ENCODE measurements at places on chromosomes 2 and 18. TPM values are rescaled to one million over a fixed set of nuclear protein-coding genes. Genes with fewer than 3 reads are reported as not detected.

Gene RAB27B
- total RNA-seq = 2.2 TPM

- peak; percentile 77 for DNase-seq
These were observed 294.5 kb downstream of the PRKCE start for GRCh38 chr2:45946023-45946422.

Gene ADCY3
- total RNA-seq = 71.1 TPM

Gene KCNS3
- 5.2 TPM for total RNA-seq

DNA sequence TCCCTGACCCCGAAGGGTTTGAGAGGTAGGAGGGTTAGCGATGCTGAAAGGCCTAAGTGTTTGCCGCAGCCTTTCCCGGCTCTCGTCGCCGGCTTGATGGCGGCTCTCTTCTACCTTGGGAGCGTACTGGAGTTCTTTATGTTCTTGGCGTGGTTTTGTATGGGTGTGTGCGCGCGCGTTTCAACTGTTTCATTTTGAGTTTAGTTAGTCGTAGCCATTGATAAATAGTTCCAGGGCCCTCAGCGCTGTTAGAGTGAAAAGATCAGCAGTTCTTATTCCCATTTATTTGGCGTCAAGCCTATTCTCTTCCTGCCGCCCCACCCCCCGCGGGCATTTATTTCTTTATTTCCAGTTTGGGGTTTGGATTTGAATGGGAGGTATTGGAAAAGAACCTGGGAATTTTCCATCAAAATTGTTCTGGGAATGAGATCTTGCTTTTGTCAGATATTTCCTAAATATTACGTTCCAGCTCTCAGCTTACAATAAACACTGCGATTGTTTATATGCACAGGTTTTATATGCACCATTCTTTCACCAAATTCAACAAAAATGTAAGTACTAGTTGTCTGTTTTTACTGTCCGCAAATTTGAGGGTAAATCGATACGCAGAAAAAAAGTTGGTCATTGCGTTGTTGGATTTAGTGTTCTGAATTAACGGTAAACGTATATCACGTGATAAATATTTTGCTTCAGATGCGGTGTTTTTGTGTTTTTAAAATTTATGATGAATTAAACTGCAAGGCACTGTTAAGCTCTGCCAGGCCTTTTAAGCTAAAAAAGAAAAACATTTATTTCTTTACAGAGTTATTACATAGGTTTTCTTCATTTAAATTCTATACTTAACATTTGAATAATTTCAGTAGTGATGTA, 954 bp downstream of the CCNT2 start:
- DNase-seq = no peak

Gene MDH1B
- 3.7 TPM for total RNA-seq

GRCh38 chr2:7618031-7618430, 700.8 kb downstream of the RNF144A start:
- DNase-seq = no peak

Gene OTX1
- total RNA-seq = 13.1 TPM

GRCh38 chr2:63544017-63544627, 44.2 kb downstream of the WDPCP start:
- no peak for DNase-seq

GRCh38 chr18:43847164-43848091, 570.1 kb upstream of the SYT4 start:
- DNase-seq = no peak

GRCh38 chr2:178241844-178242551, 47.7 kb downstream of the OSBPL6 start:
- DNase-seq = peak; percentile 35

Gene CYBRD1
- 14.9 TPM for total RNA-seq

DNA sequence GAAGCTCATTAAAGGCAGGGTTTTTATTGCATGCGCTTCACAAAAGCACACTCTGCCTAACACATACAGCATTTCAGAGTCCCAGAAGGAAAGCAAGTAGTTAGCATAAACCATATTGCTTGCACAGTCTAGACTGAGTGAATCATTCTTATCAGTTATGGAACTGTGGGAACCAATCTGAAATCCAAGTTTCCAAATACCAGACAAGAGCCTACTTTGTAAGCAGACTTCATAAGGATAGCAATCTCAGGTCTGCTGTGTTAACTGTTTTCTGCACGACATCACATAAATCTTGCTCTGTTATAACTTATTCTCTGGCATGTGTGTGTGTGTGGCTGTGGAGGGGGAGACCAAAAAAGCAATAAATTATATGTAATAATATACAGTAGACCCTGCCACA, 608.1 kb upstream of the REG3G start:
- DNase-seq = no peak

DNA sequence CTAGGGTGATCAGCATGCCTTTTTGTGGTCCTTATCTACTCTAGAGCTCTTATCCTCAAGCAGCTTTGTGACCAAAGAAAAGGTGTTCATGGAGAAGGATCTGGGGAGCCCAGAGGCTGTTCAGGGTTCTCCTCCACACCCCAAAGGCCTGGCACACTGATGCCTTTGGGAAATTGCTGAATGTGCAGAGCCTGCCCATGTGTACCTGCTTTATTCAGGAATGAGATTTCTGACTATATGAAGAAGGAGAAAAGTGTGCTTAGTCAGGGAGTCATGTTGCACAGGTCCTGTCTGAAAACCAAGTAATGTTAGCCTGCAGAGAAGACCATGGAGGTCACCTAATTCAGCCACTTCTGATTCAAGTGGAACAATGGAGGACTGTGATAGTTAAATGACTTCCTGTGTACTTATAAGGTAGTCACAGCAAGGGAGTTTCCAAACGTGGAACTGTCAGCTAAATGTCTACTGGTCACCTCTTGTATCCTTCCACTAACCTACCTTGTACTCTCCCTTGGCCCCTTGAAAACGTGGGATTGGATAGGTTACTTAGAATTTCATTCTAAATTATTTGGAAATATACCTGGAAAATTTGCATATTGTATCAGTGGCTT, 81.3 kb downstream of the LIMS1 start:
- no peak for DNase-seq

Gene TACR1
- not detected for total RNA-seq

Gene SLC9A4
- total RNA-seq = 0.07 TPM

DNA sequence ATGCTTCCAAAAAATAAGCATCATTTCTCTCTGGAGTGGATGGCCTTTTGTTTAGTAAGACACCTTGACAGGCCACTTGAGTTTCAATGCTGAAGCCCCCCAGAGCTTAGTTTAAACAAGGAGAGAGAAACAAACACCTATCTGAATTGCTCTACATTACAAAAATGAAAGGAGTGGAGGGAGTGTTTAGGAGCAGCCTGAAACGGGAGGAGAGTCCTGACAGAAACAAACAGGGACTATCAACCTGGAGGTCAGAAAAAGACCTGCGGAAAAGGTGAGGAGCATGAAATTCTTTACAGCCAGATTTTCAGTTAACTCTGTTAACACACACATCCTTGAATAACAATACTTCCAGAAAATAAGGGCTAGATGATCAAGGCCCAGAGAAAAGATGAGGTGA, 126.2 kb downstream of the NR4A2 start:
- DNase-seq = no peak

DNA sequence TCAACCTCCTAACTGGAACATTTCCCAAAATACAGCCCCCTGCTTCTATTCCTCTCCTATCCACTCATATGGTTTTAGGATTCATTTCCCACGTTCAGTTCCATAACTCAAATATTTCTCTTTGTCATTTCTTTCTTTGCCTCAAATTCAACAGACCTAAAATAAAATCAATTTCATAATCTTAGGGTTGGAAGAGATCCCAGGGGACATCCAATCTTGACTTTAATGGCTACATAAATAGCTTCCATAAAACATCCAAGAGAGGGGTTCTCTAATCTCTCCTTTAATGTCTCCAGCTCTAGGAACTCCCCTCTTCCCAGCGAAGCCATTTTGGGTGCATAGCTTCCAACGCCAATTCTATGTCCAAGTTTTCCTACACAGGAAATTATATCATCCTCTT, 33.8 kb downstream of the RBKS start:
- no peak for DNase-seq

Gene RFX8
- total RNA-seq = not detected

Measured in HCT116 (cell line).